ENCODE measurements at places on chromosomes 11 and 22. TPM values are rescaled to one million over a fixed set of nuclear protein-coding genes. Genes with fewer than 3 reads are reported as not detected.

DNA sequence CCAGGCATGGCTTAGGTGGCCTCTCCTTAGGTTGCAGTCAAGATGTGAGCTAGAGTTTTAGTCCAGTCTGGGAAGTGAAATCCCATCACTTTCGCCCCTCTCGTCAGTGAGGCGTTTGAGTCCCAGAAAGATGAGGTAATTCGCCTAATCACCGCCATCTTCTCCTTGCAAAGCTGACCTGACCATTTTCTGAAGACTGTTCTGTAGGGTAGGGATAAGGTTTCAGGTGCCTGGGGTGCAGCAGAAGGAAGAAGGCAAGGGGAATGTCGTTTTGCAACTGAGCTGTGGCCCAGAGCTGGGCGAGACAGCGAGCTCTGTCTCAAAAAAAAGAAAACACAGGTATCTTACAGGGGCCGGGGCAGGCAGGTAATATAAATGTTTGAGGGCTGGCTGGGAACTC lies 61.7 kb upstream of the CECR2 start:
- H3K4me1 ChIP-seq: peaks cover 9% of the 10 kb centered on the region
- H3K27ac ChIP-seq: peak overlapping the region; percentile 63
- DNase-seq: no peak
- H3K36me3 ChIP-seq: no peaks in the 10 kb centered on the region
- H3K4me3 ChIP-seq: no peak overlapping the region

OR51B4 gene
- total RNA-seq: not detected

DNA sequence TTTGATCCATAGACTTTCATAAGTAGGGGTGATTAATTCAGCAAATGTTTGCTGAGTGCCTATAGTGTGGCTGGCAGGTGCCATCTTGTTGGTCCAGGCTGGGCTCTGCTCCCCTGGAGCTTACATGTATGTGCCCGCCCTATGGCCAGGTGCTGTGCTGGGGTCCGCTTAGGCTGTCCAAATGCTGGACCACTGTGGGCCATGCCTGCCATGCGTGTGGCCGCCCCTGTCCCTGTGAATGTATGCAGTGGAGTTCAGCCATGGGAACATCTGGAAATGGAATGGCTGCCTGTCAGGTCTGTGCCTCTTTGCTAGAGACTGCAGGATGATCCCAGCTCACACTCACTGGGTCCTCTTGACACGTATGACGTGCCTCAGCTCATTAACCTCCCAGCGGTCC lies 594.6 kb downstream of the TBC1D22A start:
- no peaks in the 10 kb centered on the region for H3K4me1 ChIP-seq
- H3K27ac ChIP-seq: no peak overlapping the region
- no peak for DNase-seq
- H3K36me3 ChIP-seq: peaks cover 10% of the 10 kb centered on the region
- H3K4me3 ChIP-seq: no peak overlapping the region

NCF4 gene
- total RNA-seq: not detected

- H3K4me3 ChIP-seq: no peak overlapping the region
- no peaks in the 10 kb centered on the region for H3K36me3 ChIP-seq
- no peak overlapping the region for H3K27ac ChIP-seq
- DNase-seq: no peak
- H3K4me1 ChIP-seq: no peaks in the 10 kb centered on the region
Measured at GRCh38 chr22:50733521-50734342, 4.3 kb upstream of the ACR start.

DNA sequence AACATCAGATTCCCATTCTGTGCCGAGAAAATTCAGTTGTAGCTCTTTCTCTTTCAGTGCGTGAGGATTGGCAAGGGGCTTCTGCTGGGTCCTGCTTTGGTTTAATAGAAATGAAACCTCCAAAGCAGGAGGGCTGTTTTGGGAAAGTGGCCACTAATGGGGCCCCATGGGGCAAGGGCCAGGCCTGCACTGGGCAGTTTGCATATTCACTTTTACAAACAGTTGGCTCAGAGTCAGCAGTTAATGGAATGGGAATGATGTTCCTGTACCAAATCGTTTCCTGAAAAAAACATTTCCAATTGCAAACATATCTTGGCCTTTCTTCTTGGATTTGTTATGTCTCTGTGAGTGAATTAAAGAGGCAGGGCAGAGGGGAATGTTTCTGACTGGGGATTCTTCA lies 92.1 kb downstream of the PARVA start:
- no peak overlapping the region for H3K4me3 ChIP-seq
- no peaks in the 10 kb centered on the region for H3K4me1 ChIP-seq
- no peak overlapping the region for H3K27ac ChIP-seq

DNA sequence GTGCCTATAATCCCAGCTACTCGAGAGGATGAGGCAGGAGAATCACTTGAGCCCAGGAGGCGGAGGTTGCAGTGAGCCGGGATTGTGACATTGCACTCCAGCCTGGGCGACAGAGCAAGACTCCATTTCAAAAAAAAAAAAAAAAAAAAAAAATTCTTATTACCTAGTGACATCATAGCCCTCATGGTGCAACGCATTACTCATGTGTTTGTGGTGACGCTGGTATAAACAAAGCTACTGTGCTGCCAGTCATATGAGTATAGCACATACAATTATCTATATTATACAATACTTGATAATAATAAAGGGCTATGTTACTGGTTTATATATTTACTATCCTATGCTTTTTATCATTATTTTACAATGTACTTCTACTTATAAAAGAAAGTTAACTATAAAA lies 41.2 kb downstream of the OR2AT4 start:
- no peak overlapping the region for H3K4me3 ChIP-seq
- H3K36me3 ChIP-seq: peaks cover 2% of the 10 kb centered on the region
- H3K27ac ChIP-seq: no peak overlapping the region
- no peaks in the 10 kb centered on the region for H3K4me1 ChIP-seq

GRCh38 chr11:89203814-89204213 lies 26.1 kb downstream of the TYR start:
- no peak overlapping the region for H3K27ac ChIP-seq
- no peaks in the 10 kb centered on the region for H3K4me1 ChIP-seq
- H3K27me3 ChIP-seq: no peaks in the 10 kb centered on the region
- DNase-seq: no peak
- H3K36me3 ChIP-seq: no peaks in the 10 kb centered on the region
- H3K4me3 ChIP-seq: no peak overlapping the region

MOGAT2 gene
- total RNA-seq: not detected

Measured in H9 (cell line).